ENCODE measurements at places on chromosomes 12 and 14.

- no peak for DNase-seq
Observed at GRCh38 chr12:99736760-99737269, 89.3 kb downstream of the GARIN6 start.

GRCh38 chr14:49909016-49909415 is 16.1 kb downstream of the ARF6 start:
- DNase-seq = no peak

- DNase-seq = no peak
Observed at GRCh38 chr12:68414988-68415387, 82.8 kb upstream of the MDM1 start.

- no peak for DNase-seq
Observed at GRCh38 chr12:86735851-86736250, 479.7 kb upstream of the MGAT4C start.

GRCh38 chr14:87838931-87839330 is 154.1 kb downstream of the GALC start:
- DNase-seq = no peak

GRCh38 chr14:65502676-65503124 is 90.2 kb downstream of the FUT8 start:
- DNase-seq = no peak

DNA sequence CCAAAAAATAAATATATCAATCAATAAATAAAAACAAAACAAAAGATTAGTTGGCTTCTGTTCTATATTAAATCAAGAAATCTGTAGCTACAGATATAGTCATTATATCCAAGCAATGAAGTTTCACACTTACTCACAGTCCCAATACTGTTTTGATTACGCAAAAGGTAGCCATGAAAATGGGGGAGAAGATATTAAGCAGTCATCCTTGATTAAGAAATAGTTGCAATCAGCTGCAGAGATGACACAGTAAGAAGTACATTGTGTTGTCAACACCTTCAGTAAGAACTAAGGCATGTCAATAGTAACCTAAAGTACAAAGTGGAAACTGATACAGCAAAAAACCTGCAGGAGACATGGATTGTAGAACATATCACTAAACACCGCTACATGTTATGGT is 11.0 kb upstream of the RHOJ start:
- DNase-seq = no peak

GRCh38 chr12:129119537-129119936 is 266.3 kb downstream of the GLT1D1 start:
- DNase-seq = no peak

DNA sequence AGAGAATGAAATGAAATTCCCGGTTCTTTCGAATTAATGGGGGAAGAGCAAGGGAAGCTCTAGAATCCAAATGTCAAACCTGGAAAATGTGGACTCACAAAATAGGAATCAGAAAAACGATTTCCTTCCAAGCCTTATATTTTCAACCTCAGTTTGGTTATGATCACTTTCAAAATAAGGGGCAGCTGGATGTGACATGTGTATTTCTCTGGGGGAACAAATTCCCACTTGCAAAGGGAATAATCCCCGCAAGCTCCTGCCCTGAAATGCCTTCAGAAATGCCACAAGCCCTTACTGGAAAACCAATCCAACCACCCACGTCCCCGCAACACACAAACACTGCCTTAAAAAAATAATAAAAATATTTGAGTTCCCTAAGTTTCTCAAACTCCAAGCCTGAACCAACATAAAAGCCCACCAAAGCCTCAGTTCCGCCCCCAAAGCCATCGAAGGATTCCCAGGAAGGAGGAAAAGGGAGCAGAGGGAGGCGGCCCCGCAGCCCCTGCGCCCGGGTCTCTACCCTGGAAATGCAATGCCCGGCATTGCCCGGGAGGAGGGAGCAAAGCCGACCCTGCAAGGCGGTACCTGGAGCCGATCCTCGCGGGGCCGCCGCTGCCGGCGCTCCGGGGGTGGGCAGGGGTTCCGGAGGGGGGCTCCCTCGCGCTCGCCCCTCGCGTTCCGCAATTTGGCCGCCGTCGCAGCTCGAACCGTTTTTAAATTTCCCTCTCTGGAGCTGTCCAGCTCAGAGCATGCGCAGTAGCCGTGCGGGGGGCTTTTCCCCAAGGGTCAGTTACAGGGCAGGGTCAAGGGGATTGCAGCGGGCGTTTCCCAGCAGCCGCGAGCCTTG is at the start of gene FOXN4:
Gene FOXN4, minus strand, starts transcription at position 751 of the 847 bp plus-strand sequence. CDS start 963 bp downstream, outside the sequence.
- DNase-seq = no peak

DNA sequence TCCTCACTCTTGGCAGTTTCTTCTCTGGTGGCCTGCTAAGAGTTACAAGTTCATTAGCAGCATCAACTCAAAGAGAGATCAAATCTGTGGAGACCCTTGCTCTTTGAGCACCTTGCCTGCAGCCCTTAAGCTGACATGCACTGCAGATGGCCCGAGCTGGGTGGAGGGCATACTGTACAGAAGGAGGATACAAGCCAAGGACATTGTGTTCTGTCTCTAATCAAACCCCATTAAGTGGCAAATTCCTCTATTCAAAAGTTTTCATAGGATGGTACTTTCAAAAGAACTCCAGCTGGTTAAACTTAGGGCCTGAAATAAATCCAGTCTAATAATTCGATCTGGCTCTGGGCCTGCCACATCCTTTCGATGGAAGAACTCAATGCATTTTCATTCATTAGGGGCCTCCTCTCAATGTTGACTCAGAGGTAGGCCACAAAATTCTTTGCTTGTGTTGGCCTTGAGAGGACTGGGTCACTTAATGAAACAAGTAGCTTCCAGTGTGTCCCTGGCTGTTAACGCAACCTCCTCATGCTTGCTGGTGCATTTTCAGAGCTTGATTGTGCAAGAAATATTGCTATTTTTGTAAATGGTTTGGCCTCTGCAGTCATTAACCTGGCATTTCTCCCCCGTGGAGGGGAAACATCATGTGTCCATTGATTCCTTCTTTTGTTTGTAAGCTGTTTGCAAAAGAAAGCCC is 318.2 kb downstream of the NUAK1 start:
- DNase-seq = no peak

DNA sequence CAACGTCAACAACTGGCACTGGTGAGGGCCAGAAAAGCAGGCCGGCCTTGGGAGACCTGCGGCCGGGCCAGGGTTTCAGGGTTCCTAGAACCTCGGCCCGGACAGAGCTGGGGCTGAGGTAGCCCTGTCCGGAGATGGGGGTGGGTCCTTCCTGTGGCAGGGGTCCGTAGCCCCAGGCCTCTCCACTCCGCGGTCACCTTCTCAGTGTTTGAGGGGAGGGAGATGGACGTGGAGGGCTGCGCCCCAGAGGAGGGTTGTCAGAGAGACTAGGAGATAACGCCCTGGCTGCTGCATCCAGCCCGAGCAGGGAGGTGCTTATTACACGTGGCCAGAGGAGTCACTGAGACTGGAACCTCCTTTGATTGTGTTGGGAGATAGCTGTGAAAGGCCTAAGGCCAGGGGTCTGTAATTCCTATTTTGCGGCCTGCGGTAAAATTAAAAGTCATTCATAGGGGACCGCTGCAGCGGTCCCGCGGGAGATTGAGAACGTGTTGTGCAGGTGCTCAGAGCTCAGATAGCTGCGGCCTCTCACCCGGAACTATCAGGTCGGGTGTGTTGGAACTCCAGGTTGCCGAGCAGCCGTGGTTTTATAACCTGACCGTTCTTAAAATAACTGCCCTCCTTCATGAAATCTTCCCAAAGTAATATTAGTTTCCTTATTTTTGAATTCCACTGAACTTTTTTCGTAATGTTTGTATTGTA is 507 bp downstream of the AHSA1 start:
- DNase-seq = peak; percentile 22

DNA sequence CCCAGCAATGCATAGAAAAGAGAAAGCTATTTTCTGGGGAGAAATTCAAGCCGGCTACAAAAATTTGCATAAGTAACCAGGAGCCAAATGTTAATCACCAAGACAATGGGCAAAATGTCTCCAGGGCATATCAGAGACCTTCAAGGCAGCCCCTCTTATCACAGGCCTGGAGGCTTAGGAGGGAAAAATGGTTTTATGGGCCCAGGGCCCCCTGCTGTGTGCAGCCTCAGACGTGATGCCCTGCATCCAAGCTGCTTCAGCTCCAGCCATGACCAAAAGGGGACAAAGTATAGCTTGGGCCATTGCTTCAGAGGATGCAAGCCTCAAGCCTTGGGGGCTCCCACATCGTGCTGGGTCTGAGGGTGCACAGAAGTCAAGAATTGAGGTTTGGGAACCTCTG is 15.8 kb downstream of the TMEM233 start:
- no peak for DNase-seq

DNA sequence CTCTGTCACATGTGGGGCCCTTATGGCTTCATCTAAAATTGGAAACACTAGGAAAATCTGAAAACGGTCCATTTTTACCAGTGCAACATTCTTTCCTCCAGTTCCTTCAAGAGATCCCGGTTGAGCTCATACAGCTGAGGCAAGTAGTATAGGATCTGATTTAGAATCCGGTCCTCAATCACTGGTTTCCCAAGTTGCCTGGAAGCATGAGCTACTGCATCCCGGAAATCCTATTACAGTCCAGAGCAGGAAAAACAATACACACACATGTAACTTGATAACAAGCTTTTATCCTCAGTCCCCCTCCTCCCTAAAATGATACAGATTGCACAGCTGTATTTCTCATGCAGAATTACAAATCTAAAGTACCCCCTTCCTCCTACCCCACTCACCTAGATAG is 67.9 kb upstream of the NR2C1 start:
- DNase-seq = no peak

DNA sequence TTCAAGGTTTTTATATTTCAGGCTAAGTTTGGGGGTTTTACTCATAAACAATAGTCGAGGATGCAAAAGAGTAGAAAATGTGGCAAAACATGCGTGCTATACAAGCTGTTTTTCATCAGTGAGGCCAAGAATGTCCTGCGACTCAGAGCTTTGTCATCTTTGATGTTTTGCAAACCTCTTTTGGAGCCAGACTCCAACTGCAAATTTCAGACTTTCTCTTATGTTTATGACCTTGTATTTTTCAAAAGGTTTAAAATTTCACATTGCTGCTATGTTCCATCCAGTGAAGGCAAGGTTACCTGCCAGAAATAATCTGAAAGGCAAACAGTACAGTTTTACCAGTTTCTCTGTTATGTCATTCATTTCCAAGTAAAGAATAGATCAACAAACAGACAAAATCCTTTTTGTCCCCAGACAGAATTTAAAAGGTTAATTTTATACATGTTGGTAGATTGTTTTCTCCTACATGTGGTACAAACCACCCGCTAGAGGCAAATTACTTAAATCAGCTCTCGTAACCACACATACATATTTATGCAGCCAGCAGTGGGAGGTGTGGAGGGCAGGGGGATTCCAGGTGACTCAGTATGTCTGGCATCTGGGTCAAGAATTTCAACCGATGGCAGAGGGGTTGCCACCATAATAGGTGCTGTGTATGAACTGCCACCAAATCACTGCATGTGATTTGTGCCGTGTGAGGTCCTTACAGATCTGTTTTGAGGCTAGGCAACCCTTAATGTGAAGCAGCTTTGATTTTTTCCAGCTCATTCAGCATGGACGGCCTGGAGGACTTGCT is 119.8 kb upstream of the CPM start:
- peak; percentile 19 for DNase-seq

GRCh38 chr12:124529565-124530276 is 37.7 kb downstream of the NCOR2 start:
- DNase-seq = no peak

- no peak for DNase-seq
Observed at GRCh38 chr14:87567618-87568295, 425.2 kb downstream of the GALC start.

- no peak for DNase-seq
Observed at GRCh38 chr14:60904381-60904780, 76.5 kb downstream of the TRMT5 start.

GRCh38 chr12:6062757-6063735 is 61.4 kb downstream of the VWF start:
- DNase-seq = peak; percentile 48

GRCh38 chr14:81396113-81396512 is 4.0 kb downstream of the STON2 start:
- DNase-seq = no peak

DNA sequence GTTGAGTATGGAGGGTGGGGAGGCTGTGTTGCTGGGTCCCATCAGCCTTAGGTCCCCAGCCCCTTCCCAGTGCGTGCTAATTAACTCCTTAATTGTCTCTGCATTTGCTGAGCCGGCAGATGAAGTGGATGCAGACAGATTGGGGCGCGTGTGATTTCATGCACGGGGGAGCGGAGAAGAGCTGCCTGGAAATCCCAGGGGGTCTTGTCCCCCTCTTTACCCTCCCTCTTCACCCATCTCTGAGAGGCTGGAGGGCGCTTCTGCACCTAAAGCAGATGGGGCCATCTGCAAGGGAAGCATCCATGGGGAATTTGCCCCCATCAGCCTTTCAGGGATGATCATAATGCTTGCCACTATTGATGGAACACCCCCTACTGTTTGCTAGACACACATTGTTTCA is 4.4 kb upstream of the ASIC1 start:
- no peak for DNase-seq

DNA sequence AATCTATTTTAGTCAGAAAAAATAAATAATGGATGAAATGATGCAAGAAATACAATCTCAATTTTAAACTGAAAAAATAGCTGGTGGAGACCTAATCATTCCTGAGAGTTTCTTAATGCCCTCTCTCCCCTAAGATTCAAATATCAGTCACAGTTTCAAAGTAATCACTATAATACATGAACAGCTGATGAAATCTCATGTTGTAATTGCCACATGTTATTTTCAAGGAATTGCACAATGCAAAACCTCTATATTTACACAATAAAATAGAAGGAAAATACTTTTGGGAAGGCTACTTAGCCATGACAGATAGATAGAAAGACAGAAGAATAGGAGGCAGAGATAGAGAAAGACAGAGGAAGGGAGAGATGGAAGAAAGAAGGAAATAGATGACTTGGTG is 18.2 kb downstream of the IFNG-AS1 start:
- DNase-seq = no peak

DNA sequence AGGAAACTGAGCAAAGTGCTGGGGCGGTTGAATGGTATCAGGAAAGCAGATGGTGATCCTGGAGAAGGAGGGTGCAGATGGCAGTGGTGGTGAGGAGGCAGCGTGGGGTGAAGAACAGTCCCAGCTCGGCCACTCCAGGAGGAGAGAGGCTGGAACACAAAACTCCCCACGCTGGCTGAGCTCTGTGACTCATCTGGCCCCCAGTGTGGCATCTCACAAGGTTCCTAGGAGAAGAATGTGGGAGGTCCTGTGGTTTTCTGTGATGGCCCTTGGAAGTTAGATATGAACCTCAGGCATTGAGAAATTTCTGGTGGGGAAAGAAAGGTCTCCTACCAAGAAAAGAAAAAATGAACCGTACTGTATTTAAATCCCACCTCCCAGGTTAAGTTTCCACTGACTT is 8.0 kb upstream of the NRXN3 start:
- DNase-seq = no peak

- no peak for DNase-seq
Observed at GRCh38 chr12:122955156-122955555, 11.1 kb downstream of the ABCB9 start.

GRCh38 chr12:100964028-100964427 is 169.5 kb downstream of the ANO4 start:
- DNase-seq = no peak

GRCh38 chr12:44526655-44527182 is 349.4 kb downstream of the NELL2 start:
- DNase-seq = no peak
